ENCODE measurements at places on chromosomes 3 and 15.

- no peak for DNase-seq
Observed at GRCh38 chr3:46506526-46506925, 8.8 kb downstream of the RTP3 start.

GRCh38 chr3:77506384-77506783 lies 466.5 kb downstream of the ROBO2 start:
- peak; percentile 25 for DNase-seq

- no peak for DNase-seq
Observed at GRCh38 chr3:98692787-98693473, 70.2 kb upstream of the ST3GAL6 start.

- DNase-seq, result no peak
Observed at GRCh38 chr15:63463793-63464192, 40.6 kb upstream of the USP3 start.

- DNase-seq, result no peak
Observed at GRCh38 chr15:29062179-29062591, 176.4 kb downstream of the APBA2 start.

DNA sequence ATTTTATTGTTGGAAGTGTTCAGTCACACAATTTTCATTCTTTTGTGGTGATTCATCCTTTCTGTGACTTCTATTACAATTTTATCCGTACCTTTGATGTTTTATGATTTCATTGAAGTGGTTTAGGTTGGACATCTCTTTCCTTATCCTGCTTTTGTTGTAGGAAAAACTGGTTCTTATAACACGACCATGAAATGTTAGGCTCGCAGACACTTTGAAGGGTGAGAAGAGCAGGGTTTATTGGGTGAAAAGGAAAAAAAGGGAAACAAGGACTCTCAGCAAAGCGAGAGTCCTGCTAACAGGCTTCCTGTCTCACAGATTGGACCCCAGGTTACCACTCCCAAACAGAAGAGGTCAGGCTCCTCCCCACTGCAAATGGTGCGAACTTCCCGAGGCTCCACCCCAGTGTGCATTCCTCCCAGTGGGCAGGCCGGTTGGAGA lies 257.4 kb downstream of the STXBP5L start:
- no peak for DNase-seq

GRCh38 chr3:161475905-161476304 lies 20.7 kb upstream of the OTOL1 start:
- DNase-seq, result peak; percentile 4

DNA sequence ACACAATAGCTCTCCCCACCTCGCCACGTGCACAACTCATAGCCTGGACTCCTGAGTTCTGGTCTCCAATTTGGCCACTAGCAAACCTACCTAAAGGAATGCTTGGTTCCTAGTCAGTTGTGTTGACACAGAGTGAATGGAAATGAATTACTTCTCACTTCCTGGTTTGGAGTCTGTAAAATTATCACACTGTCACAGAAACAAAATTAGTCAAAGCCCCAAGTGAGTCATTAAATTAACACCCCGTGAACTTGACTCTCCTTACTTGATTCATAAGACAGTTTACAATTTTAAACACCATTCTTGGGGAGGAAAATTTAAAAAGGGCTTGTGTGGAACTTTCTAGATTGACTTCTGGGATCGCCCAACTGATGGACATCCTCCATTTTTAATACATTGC lies 276.2 kb upstream of the CTNNB1 start:
- no peak for DNase-seq

DNA sequence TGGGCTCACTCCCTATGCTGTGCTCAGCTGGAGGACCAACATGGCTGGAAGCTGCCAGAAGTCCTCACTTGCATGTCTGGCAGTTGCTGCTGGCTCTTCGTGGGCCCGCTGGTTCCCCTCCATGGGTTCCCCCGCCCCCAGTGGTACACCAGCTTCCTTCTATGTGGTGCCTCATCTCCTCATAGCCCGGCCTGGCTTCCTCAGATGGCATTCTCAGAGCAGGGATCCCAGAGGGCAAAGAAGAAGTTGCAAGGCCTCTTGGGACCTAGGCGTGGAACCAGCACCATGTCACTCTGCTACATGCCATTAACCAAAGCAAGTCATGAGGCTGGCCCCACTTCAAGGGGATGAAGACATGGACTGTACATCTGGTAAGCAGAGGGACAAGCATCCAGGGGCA lies 2.9 kb upstream of the CFAP92 start:
- DNase-seq, result no peak

DNA sequence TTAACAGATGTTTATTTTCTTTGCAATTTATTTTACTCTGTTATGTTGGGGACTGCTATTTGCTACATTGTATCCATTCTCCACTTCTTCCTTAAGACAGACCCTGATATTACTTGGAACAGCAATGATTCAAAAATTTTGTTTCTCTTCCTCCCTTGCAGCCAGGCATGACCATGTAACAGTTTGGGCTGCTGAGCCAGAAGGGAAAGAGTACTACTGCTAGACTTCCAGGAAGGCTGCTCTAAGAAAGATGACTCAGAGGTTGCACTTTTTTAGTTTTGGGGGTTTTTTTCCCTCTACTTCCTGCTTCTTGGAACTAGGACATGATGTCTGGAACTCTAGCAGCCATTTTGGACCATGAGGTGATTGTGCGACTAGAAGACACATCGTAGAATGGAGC lies 10.3 kb downstream of the PRR20G start:
- peak; percentile 8 for DNase-seq

DNA sequence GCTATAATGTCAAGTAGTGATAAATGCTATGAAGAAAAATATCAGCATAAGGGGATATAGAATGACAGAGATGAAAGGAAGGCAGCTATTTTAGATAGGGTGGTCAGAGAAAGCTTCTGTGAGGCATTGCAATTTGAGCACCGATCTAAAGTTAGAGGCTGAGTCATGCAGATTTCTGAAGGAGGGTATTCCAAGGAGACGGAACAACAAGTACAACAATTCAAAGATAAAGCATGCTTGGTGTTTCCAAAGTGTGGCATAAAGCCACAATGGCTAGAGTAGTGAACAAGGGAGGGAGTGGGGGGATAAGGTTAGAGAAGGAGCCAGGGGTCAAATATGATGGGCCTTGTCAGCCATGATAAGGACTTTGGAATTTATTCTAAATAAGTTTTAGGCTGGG lies 71.9 kb downstream of the PFN2 start:
- peak; percentile 82 for DNase-seq

DNA sequence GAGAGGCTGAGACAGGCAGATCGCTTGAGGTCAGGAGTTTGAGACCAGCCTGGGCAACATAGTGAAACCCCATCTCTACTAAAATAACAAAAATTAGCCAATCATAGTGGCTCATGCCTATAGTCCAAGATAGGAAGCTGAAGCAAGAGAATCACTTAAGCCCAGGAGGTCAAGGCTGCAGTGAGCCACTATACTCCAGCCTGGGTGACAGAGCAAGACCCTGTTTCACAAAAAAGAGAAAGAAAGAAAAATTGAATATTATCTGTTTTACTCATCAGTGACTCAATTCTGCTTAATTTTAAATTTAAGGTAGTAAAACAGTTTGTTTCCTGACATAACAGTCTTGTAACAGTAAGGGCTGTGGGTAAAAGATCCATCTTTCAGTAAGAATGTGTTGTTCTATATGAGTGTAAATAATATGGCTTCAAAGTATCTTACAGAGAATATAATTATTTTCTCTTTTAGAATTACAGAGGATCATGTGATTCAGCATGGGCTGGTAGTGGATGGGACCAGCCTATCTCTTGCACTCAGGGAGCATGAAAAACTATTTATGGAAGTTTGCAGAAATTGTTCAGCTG lies 85.8 kb downstream of the ATP11B start:
- peak; percentile 2 for DNase-seq

DNA sequence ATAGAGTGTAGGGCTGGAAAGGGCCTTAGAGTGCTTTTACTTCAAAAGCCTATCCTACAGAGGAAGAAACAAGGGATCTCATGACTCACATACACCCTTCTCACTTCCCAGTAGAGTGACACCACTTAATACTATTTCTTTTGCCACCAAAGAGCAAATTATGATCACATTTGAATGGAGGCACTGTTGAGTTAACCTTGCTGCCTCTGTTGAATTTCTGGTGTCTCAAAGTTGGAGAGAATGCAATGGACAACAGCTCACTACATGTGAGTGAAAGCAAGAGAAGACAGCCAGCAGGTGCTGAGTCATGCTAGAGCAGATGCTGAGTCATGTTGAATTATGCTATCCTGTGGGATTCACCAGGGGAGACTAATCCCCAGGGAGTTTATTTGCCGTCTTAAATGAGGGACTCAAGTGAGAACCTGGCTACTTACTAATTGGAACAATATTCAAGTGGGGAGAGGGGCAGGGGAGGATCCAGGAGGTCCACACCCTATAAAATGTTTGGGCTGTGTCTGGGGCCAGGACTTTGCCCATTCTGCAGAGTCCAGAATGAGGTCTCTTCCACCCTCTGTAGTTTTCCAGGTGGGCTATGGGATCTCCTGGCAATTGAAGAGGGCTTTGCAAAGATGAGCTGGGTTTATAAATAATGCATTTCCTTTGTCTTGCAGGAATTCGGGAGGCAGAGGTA lies 35.8 kb downstream of the ST8SIA2 start:
- peak; percentile 27 for DNase-seq

GRCh38 chr3:15653321-15653720 lies 51.8 kb downstream of the BTD start:
- peak; percentile 25 for DNase-seq

GRCh38 chr15:75008629-75009326 lies 13.4 kb downstream of the SCAMP5 start:
- DNase-seq, result no peak

DNA sequence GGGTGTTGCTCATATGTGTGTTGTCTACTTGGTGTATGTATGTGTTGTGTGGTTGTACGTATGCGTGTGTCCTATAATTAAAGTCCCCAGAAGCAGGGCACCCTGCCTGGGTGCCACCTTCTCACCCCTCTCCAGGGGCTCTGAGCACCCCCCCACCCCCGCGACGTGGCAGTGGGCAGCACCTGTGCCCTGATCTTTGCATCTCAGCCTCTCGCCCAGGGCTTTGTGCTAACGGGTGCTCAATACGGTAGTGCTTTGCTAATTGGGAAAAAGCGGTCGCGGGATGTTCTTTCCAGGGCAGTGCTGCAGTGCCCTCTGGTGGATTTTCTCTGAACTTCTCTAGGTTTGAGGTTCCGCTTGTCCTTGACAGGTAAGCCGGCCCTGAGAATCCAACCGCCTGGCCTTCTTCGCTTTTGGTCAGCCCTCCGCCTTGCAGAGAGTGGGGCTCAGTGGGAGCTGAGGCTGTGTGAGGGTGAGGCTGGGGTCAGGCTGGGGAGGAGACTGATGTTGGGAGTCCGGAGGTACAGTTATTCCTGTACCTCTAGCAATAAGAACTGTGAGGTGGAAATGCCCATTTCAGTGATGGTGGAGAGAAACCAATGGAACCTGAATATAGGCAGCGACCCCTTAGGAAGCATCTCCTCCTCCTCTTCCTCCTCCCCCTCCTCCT lies 17.6 kb upstream of the EPHB3 start:
- DNase-seq, result peak; percentile 82

DNA sequence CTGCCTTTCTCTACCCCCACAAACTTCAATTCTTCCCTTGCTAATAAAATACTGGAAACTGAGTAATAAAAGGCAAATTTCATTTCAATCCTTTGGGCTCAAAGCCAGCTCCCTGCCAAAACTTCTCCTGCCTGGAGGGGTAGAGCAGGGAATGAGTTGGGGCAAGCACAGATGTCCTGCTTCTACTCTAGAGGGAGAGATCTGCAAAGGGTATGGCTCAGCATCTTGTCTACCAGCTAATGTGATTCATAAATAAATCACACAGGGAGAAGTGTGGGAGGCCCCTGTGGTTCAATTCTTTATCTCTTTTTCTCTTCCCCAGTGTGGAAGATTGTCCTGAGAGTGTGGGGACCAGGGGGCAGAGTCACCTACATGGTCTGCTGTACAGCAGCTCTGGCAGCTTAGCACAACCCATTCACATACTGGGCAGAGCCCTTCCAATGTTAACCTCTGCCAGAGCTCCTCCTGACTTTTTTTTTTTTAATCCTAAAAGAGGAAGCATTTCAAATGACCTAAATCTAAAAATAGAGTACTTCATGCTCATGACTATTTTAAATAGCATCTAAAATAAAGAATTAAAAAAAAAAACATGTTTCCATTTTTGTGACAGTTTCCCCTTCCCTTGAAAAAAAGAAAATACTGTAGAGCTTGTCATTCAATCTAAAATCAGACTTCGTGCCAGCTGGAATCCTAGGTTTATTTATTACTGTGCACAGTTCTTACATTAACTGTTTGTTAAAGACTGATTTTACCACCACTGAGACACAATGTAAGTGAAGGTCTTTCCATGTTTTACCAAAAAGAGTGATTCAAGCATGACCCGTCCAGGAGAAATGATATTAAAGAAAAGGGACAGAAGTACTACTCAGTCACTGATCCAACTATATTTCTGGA lies 1083.7 kb upstream of the CFAP20DC start:
- no peak for DNase-seq

DNA sequence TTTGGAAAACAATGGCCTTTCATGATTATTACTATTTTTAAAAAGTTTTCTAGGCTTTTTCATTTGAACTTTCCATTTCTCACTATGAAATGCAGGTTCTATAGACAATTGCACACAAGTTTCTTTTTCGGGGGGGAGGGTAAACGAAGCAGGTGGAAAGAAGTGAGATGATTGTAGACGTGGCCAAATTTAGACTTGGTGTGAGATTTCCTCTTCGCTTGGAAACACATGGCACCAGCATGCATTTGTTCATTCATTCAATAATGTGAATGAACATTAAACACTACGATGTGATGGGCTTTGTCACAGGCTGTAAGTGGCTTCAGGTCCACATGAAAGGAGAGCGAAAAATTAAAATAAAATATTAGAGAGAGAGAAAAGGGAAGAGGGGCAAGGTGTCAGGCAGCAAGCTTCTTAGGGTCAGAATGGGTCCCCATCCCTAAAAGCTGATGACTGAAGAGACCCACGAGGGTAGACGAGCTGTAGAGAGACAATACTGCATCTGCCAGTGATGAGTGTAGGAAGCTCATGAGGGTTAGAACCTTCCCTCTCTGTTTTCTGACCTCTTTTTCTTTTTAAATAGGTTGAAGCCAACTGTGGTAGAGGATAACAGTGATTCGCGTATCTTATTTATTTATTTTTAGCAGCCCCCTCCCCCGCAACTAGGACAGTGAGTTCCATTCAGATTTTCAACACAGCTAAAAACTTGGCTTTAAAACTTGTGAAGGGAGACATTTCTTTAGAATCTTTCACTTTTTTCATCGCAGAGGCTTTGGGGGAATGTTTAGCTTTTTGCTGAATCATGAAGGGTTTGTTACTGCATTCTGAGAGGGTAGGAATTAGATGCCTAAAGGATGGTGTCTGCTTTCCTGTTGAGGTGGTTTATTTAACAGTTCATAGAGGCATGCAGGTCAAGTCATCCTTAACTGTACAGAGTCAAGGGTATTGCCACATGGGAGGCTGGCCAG lies 36.2 kb downstream of the GAP43 start:
- peak; percentile 45 for DNase-seq

DNA sequence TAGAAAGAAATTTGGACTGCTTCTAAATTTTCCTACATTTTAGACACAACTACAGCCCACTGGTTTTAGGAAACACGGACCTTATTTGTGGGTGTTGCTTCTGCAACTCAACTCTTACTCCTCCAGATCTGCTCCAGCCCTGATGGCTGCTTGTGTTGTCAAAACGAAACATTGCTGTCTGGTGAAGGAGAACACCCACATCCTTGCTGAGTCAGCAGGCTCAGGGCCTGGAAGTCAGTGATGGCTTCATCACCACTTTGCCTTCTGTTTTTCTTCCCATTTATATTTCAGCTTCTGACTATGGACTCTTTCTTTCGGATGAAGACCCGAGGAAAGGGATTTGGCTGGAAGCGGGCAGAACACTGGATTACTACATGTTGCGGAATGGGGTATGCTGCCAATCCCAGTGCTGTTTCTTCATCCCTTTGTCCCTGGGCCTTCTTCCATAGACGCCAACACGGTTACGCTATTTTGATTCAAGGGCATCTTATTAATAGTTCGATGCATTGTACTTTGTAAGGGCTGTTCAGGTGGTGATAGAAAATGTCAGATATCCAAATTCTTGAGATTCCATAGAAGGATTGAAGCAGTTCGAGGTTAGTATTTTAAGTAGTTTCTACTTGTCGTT lies 392.6 kb upstream of the TPM1 start:
- DNase-seq, result peak; percentile 23
